ENCODE measurements at places on chromosomes 1 and 21. TPM values are rescaled to one million over a fixed set of nuclear protein-coding genes. Genes with fewer than 3 reads are reported as not detected.

CELA2B gene
- not detected for total RNA-seq

CELSR2 gene
- total RNA-seq = 1.5 TPM

TCP10L gene
- not detected for total RNA-seq

GOLT1A gene
- total RNA-seq = not detected

FAAH gene
- 1.0 TPM for total RNA-seq

NPHS2 gene
- total RNA-seq = not detected

CBR3 gene
- 24.1 TPM for total RNA-seq
